ENCODE measurements at places on chromosomes 4 and X.

- DNase-seq: no peak
These were observed 102.2 kb downstream of the MXRA5 start for GRCh38 chrX:3244203-3244743.

- DNase-seq: no peak
These were observed 11.3 kb upstream of the SLC9A7 start for GRCh38 chrX:46770000-46770816.

DNA sequence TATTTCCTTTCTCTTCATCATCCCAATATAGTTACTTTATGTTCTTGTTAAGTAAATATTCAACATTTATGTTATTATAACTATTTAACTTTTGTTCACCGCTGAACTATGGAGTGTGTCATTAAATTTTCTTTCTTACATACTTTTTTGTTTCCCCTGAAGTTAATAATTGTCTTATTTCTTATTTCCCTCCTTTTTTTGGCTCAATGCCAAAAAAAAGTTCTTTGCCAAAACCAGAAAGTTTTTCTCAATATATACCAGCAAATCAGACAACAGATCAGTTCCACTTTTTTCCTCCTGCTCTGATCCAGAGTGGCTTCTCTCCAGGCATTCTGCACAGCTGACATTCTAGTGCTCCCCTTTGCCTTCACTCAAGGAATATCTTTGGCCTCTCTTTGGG is 187.0 kb upstream of the PPARGC1A start:
- no peak for DNase-seq

- no peak for DNase-seq
These were observed 1359.5 kb downstream of the TECRL start for GRCh38 chr4:63049726-63050125.

DNA sequence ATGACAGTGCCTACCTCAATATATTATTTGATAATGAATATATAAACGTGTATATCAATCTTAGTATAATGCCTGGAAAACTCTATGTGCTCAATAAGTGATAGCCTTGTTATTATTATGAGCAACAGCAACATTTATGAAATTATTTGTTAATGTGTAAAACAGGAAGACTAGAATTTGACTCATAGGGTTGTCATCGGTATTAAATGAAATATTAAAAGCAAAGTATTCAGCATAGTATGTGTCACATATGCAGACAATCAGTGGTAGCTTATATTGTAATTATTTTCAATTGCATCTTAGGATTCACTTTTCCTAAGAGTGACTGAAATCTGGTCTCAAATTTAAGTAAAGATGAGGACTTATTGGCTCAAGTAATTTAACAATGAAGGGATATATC is 24.6 kb downstream of the SPANXD start:
- no peak for DNase-seq

GRCh38 chr4:166957451-166957850 is 276.8 kb downstream of the SPOCK3 start:
- DNase-seq: no peak

DNA sequence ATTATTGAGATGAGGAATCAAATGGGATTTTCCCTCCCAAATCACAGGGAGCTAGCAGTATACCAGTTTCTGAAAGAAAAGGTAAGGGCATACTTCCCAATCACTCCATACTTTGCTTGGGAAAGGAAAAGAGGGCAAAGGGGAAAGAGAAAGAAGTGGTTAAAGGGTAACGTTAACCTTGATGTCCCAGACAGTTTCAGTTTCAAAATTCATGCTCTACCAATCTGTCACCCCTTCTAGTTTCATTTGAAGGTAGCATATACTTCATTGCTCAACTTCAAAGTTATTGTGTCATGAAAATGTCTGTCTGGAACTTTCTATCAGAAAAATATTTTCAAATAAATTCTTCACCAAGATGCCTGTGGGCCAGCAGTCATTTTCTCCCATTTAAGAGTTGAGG is 16.0 kb downstream of the TNMD start:
- no peak for DNase-seq

- DNase-seq: peak; percentile 4
These were observed 1695.2 kb downstream of the STIM2 start for GRCh38 chr4:28555866-28556265.

DNA sequence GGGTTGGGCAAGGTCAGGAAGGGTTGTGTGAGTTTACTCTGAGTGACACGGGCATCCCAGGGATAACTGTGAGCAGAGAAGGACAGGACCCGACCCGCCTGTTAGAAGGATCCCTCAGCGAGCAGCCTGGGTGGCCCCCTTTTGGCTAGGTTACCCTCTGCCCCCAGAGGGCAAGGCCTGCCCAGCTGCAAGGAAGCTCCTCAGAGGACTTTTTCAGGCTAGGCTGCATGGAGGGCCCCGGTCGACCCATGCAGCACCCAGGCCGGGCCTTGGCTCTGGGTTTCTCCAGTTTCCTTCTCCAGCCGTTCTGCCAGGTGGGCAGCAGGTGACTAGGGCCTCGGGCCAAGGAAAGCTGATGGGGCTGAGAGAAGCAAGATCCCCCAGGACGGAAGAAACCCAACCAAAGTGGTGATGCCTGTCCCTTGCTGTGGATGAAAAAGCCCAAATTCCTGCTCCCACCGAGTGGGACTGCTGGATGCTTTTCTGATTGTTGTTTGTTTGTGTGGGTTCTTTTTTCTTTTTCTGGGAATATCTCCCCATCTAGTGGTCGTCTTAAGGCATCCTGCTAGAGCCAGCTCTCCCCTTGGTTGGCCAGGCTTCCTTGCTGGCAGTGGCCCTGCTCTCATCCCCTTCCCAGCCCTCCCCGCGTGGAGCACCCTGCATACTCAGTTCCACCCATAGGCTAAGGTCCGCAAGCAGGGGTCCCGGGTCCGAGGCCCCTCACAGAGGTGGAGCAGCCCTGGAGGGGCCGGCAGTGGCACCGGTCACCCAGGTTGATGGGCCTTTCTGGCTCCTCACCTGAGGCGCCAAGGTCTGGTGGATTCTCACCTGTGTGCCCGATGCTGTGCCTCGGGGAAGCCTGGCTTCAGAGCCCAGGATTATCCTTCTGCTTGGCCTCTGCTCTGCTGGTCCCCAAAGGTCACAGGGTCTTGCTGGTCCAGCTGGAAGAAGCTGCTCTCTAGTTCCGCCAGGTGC is 1.8 kb downstream of the ZFP92 start:
- DNase-seq: no peak

- peak; percentile 56 for DNase-seq
These were observed 215.3 kb upstream of the TTC29 start for GRCh38 chr4:147160908-147161513.

GRCh38 chrX:150269605-150270254 is 93.4 kb upstream of the MAMLD1 start:
- peak; percentile 69 for DNase-seq

- DNase-seq: peak; percentile 75
These were observed 32.4 kb downstream of the SPANXN4 start for GRCh38 chrX:143058120-143058519.

DNA sequence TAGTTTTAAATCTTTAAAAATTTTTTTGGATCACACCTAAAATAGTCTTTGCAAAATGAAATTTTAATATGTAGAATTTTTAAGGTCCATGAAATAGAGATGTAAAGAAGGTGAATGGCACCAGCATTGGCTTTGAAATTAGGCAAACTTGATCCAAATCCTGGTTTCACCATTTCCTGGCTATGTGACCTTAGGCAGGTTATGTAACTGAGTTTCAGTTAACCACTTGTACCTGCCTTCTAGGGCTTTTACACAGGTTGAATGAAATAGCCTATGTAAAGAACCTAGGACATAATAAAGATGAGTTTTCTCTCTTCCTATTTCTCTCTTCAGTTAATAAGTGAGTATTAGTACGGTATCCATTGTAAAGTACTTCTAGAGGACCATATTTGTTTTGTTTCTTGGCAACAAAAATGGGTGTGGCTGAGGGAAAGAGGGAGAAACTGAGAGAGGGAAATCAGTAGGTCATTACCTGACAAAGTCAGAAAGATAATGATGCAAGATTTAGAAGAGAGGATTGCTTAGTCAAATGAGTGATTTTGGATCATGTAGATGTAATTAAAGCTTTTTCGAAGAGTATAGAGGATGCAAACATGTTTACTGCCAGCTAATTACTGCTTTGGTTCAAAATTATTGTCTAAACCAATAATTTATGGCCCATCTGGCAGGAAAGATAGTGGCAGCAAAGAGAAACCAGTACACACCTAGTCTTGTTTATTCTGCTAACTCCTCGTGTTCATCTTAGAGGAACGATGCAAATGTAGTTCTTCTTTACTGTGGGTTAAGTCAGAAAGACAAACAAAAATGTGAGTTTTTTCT is 81.9 kb downstream of the PDLIM5 start:
- no peak for DNase-seq

GRCh38 chr4:1290165-1290977 is 680 bp downstream of the MAEA start:
- no peak for DNase-seq

- no peak for DNase-seq
These were observed 78.7 kb downstream of the WDFY3 start for GRCh38 chr4:84887824-84888223.

GRCh38 chr4:83331956-83332355 is 2.7 kb downstream of the HPSE start:
- DNase-seq: no peak

DNA sequence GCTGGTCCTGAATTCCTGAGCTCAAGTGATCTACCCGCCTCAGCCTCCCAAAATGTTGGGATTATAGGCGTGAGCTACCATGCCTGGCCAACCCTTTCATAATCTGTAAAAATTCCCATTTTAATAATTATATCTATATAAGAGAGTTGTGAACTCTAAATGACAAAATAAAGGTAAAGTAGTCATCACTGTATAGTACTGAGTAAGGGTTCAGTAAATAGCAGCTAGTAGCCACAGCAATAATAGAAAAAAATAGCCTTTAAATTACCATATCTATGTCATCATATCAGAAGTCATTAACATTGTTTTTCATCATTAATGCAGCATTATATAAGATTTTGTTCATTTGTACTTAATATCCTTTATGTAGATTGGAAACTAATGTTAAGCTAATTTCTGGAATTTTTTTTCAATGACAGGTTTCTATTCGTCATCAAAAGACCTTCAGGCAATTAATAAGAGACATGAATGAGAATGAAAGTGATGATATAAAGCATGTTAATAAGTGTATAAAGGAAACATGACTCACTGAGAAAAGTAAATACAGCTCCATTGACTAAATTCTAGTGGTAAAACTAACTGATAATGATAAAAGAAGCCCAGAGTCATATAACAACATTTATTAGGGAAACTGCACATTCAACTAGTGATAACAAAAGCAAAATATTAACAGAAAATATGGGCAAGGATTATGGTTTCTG is 85.9 kb upstream of the UGT8 start:
- DNase-seq: no peak

- no peak for DNase-seq
These were observed 170.7 kb upstream of the SLC7A11 start for GRCh38 chr4:138412847-138413246.

DNA sequence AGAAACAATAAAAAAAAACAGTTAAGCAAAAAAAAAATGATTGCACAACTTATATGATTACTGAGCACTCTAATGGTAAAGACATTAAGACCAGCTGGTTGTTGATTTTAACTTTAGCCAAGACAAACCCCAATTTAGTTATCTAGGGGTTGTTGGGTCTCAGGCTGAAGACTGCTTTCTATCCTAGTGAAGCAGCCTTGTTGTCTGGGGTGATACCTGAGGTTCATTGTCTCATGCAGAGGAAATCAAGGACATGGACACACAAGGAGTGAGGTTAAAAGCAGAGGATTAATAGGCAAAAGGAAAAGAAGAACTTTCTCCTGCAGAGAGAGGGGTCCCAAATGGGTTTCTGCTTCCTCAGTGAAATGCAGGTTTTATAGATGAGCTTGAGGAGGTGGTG is 40.0 kb upstream of the CYP2U1 start:
- no peak for DNase-seq

- no peak for DNase-seq
These were observed 140.0 kb upstream of the SCML1 start for GRCh38 chrX:17597327-17597726.

DNA sequence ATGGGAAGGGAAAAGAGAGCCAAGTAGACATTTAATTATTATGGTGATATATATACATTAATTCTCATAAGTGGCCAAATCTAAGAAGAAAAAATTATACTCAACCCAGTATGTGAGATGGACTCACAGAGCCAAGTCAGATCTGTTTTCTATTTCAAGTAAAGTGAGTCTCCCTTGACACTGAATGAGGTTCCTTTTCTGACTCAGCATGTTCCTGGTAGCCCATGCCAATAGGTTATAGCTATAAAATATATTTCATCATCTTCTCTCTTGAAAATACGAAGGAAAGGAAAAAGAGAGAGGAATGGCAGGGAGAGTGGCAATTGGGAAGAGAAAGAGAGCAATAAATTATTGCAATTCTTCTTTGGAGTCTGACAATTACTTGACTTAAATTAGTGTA is 68.8 kb upstream of the GRIA2 start:
- DNase-seq: no peak

DNA sequence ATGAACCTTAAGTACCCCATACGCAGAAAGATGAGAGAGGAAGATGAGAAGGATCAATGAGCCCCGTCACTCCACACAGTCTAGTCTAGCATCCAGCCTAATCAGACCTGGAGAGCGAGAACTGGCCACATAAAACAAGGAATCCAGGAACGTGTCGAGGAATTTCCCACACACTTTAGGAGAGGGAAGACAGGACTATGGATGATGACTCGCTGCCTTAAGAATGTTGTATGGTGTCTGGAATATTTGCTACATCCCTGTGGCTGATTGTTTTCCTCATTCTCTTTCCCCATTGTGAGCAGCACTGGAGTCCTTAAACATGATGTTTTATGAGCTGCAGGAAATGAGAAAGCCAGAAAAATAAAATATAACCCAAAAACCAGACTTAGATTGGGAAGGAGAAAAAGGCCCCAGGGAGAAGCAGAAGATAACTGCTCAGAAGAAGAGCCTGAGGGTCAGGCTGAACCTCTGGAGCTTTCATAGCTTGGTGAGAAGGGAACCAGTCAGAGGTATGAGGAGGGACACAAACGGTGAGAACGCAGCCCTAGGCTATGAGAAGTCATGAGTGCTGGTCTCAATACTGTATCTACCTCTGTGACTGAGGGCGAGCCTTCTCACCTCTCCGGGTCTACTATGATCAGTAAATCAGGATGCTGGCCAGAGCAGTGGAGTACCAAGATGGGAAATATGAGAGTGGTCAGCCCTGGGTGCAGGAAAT is 139.5 kb upstream of the NOCT start:
- no peak for DNase-seq

Data from retina (tissue), 1 donor.